Effector memory CD4-positive, alpha-beta T cell (primary cell): ENCODE measurements at places on chromosomes 3 and 15.

GRCh38 chr3:98655666-98656065 lies 62.3 kb upstream of the CPOX start:
- DNase-seq: no peak

DNA sequence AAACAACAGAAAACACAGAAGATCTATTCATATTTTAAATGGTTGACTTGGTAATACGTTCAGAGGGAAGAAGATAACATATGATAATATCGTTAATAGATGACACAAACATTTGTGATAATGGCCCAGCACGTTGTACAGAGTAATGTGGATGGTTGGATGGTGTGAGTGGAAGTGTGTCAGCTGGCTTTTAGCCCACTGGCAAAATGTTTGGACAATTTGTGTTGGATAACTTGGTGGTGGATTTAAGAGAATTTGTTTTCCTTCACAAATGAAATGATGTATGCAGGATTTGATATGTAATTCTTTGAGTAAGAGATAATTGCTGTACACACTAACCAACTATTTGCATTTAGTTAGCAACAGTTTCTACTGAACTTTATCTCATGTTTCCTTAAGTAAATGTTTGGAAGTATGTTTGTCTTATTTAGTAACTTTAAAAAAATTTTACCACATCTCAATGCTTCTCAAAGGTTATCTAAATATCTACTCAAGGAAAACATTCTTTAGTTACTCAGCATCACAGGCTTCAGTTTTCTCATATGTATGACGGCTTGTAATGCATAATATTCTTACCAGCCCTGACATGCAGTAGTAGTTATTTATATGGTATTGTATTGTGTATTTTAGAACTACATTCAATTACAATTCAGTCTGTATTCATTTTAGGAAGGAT lies 328.5 kb upstream of the GOLIM4 start:
- no peak for DNase-seq

- no peak for DNase-seq
Measured at GRCh38 chr3:31105011-31105410, 210.6 kb upstream of the GADL1 start.

DNA sequence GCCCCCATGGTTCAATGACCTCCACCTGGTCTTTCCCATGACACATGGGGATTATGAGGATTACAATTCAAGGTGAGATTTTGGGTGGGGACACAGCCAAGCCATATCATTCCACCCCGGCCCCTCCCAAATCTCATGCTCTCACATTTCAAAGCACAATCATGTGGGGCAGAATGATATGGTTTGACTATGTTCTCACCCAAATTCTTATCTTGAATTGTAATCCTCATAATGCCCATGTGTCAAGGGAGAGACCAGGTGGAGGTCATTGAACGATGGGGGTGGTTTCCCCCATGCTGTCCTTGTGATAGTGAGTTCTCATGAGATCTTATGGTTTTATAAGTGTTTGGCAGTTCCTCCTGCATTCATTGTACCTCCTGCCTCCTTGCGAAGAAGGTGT lies 2.4 kb upstream of the CLEC3B start:
- no peak for DNase-seq

- DNase-seq: no peak
Measured at GRCh38 chr3:57778494-57778893, 22.4 kb downstream of the SLMAP start.
